ENCODE measurements at places on chromosomes 2 and 18.

DNA sequence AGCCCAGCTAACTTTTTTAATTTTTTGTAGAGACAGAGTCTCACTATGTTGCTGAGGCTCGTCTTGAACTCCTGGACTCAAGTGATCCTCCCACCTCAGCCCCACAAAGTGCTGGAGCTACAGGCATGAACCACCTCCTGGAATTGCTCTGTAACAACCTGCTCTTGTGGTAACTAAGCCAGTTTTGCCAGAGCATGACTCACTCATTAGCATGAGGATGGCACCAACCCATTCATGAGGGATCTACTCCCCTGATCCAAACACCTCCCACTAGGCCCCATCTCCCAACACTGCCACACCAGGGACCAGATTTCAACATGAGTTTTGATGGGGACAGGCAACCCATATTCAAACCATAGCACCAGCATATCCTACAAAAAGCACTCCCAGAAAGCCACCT, 348.9 kb upstream of the RAB12 start:
- no peak for DNase-seq

GRCh38 chr2:200863782-200864175, 679 bp downstream of the CLK1 start:
- DNase-seq = no peak

DNA sequence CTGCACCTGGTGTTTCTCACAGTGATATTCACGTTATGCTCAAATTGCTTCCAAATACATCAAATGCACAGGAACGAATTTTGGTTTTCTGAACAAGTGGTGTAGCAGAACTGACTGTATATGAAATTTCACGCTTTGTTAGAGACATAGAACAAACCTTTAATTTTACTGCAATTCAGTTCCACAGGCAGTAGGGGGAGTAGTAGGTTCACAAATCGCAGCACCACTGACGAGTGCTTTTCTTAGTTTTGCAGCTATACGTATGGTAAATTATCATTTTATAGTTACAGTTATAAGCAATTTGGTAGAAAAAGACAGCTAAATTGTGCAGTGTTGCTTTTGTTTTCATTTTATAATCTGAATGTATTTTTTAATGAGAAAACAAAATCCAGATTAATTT, 113.3 kb downstream of the KIAA1328 start:
- DNase-seq = peak; percentile 6

DNA sequence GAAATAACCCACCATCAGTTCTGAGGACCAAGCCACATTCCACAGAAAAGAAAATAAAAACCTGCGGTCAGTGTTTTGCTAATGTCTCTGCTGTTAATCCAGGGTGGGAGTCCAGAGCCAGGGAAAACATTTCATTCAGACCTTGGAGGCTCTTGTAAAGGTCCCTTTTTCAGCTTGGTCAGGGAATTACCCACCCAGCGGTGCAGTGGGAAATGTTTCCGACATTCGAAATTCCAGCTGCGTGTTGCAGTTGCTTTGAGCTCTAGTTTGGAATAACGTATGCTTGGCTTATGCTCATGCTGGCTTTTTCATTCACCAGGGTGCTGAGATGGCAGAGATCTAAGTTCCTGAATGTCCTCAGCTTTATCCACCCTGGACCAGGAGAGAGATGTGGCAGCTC, 219.1 kb downstream of the TRIB2 start:
- DNase-seq = no peak

- DNase-seq = no peak
These were observed 152.8 kb upstream of the FIGN start for GRCh38 chr2:163888591-163888990.

DNA sequence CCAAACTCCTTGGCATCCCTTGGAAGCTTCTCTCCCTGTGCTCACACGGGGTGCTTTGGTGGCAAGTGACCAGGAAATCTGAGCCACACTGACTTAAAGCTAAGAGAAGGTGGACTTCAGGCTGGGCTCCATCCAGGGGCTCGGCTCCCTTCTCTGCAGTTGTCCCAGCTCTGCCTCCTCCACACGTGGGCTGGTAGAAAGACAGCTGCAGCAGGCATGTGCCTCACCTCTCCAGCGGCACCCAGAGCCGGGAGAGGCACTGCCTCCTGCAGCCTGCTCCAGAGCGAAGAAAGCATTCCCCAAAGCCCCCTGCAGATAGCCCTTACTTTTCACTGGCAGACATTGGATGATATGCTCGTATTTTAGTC, 11.3 kb downstream of the KCNF1 start:
- DNase-seq = no peak

- no peak for DNase-seq
These were observed 5.2 kb downstream of the CCL20 start for GRCh38 chr2:227818675-227819397.

GRCh38 chr2:209495855-209496585, 72.2 kb downstream of the MAP2 start:
- DNase-seq = peak; percentile 93

DNA sequence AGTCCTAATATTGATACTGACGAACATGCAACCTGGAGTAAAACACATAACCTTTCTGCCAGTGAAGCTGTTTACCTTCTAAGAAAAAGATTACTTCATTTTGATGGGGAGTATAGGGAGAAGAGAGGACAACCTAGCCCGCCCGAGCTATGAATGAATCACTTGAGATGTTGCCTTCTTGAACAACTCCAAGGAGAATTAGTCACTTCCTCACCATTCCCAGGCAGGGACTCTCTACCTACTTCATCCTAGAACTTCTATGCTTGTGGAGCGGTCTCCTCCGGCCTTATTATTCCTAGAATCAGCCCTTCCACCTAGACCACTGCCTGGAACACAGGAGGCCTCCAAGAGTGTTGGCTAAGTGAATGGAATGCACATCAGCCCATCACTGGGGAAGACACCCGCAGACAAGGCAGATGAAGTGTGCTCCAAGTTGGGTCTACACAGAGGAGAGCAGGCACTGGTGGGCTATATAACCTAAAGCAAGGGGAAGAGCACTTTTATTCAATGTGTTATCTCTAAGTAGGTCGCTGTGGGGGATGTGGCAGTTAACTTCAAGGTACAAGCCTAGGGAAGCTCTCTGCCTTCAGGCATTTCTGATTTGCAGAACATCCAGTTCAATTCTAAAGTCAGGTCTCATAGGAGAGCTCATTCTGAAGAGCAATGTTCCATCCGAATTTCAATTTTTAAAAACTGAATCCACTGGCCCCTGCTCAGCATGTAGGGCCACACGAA, 57.4 kb downstream of the STK39 start:
- no peak for DNase-seq

DNA sequence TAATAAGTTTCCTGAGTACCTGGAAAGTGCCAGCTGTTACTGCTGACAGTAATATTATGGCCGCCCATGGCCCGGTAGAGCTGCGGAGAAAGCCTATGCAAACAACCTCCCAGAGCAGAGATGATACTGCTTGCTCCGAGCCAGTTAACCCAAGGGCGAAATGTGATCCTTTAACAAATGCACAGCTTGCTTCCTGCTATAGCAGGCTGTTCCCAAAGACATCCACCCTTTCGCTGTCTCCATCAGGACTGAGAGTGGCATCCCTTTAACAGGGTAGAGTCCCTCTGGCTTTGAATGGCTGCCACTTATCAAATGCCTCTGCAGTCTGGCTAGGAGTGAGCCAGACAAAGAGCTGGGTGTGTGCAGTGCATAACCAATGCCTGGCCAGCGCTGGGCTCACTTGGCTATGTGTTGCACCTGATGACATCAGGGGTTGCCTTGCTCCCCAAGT, 69.7 kb upstream of the DAPL1 start:
- DNase-seq = no peak

GRCh38 chr2:85243101-85244072, 84.4 kb downstream of the TGOLN2 start:
- no peak for DNase-seq

- DNase-seq = peak; percentile 93
These were observed 129.7 kb downstream of the TGIF1 start for GRCh38 chr18:3579701-3580100.

GRCh38 chr2:71327916-71328315, 3.7 kb upstream of the ZNF638 start:
- DNase-seq = no peak

DNA sequence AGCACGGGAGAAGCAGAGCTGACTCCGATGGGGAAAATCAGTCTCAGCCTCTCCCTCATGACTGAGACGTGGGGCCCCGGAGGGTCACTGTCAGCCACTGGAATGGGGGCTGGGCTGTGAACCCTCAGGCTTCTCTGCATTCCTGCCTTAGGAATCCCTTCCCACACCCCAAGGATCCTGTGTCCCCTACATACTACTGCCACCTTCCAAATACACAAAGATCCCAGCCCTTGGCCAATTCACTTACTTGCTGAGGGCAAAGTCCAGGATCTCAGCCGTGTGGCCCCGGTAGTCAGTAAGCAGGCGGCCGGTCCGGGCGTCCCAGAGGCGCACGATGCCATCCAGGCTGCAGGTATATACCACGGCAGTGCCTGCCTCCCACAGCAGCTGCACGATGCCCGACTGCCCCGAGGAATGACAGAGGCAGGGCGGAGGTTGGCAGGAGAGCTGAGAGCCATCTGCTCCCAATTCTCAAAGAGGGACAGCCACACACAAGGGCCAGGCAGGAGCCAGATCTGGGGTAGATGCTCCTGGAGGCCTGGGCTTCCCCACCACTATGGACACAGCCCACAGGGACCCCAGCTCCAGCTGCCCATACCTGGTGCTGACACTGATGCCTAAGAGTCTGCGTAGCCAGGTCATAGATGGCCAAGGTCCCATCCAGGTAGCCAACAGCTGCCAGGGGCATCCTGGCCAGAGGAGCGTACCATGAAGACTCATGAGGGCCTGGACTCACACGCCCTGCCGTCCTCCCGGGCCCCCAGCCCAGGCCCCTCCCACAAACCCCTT, 4.2 kb downstream of the GPBAR1 start:
- no peak for DNase-seq

GRCh38 chr18:72419914-72420313, 124.2 kb downstream of the CBLN2 start:
- DNase-seq = no peak

DNA sequence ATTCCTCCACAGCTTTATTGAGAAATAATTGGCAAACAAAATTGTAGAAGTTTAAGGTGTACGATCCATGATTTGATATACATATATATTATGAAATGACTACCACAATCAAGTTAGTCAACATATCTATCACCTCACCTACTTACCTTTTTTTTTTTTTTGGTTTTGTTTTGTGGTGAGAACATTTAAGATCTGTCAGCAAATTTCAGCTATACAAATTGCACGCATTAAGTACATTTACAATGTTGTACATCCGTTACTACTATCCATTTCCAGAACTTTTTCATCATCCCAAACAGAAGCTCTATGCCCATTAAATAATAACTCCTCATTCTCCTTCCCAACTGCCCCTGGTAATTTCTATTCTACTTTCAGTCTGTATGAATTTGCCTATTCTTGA, 37.4 kb upstream of the ADCYAP1 start:
- DNase-seq = no peak

GRCh38 chr2:206584323-206585116, 57.8 kb upstream of the FAM237A start:
- no peak for DNase-seq

DNA sequence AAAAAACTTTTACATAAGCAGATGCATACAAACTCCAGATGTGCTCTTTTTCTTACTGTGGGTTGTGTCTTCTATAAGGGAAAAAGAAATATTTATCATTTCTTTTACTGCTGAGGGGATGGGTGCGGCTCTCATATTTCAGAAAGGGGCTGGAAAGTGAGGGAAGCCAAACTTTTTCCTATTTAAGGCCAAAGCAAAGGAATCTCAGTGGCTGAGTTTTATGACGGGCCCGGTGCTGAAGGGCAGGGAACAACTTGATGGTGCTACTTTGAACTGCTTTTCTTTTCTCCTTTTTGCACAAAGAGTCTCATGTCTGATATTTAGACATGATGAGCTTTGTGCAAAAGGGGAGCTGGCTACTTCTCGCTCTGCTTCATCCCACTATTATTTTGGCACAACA, at the start of gene COL3A1:
COL3A1 (plus strand) TSS at position 210 of the 400 bp plus-strand sequence; CDS start at position 327, 117 bp downstream.
- DNase-seq = peak; percentile 61

DNA sequence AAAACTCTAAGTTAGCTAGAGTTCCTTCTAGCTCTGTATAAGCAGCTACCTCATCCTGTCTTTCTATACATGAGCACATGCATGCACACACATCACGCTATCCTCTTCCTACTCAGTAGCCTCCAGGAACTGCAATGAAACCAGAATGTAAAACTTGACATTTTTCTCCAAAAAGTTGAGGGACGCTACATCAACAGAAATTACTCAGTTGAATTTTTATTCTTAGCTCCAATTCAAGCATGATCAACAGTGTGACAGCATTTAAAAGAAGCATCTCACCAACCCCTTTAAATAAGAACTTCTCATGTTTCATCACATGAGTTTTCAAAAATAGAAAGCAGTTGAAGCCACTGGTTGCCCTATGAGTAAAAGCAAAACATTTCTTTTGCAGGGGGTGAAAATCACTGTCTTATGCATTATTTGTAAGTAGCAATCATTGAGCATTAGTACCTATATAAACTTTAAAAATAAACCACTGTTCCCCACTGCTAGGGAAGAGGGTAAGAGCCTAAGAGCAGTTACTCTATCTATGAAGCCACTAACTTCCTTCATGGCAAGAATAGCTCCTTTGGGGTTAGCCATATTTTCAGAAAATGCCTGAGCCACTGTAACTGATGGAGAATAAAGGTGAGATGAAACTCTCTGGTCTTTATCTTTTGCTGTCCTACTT, 77.9 kb upstream of the ARL5A start:
- no peak for DNase-seq

- no peak for DNase-seq
These were observed 131.6 kb upstream of the FN1 start for GRCh38 chr2:215567504-215567903.

DNA sequence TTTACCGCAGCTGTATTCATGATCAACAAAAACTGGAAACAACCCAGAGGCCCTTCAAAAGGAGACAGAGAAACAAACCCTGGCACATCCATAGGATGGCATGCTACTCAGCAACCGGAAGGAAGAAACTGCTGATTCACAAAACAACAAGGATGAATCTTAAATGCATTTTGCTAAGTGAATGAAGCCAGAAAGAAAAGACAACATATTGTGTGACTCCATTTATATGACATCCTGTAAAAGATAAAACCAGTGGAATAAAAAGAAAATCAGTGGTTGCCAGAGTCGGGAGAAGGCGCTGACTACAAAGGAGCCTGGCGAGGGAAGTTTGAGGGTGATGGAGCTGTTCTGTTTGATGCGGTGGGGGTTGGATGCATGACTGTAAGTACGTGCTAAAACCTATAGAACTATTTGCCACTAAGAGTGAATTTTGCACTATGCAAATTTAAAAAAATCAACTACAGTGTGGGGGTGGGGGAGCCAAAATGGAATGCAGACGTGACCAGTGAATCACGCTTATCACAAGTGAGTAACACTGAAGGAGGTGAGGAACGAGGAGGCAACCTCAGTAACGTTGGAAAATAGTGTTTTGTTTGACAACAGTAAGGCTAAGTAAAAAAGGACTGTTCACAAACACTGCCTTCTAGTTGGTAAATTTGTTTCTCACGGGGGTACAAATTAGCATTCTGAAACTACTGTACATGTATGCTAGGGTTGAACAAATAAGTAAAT, 108.9 kb downstream of the INHBB start:
- no peak for DNase-seq

- no peak for DNase-seq
These were observed 169.7 kb downstream of the TWIST2 start for GRCh38 chr2:239017491-239018098.

- no peak for DNase-seq
These were observed 638.5 kb downstream of the CNTNAP5 start for GRCh38 chr2:124663645-124663997.
